ENCODE measurements at places on chromosomes 4 and X. TPM values are rescaled to one million over a fixed set of nuclear protein-coding genes. Genes with fewer than 3 reads are reported as not detected.

- no peak for DNase-seq
These were observed 9.8 kb downstream of the FGFR3 start for GRCh38 chr4:1802720-1803522.

GRCh38 chr4:33998291-33998690 lies 2246.0 kb downstream of the ARAP2 start:
- no peak for DNase-seq

Gene CYTL1
- not detected for total RNA-seq

GRCh38 chr4:127362686-127363085 lies 270.1 kb upstream of the INTU start:
- no peak for DNase-seq

DNA sequence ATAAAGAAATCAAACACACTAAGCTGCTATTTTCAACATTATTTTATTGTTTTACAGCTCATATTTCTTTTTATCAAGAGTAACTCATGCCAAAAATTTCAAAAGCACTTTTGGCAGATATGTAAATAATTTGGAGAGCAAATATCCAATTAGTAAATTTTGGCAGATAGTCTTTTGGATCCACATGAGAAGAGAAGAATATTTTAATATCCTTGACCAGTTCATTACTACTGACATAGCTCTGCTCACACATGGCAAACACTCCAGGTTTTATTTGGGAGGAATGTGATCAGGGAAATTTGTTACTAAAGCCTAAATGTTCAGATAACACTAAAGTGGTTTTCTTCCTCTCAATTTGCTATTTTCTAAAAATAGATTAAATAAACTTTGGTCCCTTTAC lies 1054.3 kb downstream of the FAT4 start:
- no peak for DNase-seq

DNA sequence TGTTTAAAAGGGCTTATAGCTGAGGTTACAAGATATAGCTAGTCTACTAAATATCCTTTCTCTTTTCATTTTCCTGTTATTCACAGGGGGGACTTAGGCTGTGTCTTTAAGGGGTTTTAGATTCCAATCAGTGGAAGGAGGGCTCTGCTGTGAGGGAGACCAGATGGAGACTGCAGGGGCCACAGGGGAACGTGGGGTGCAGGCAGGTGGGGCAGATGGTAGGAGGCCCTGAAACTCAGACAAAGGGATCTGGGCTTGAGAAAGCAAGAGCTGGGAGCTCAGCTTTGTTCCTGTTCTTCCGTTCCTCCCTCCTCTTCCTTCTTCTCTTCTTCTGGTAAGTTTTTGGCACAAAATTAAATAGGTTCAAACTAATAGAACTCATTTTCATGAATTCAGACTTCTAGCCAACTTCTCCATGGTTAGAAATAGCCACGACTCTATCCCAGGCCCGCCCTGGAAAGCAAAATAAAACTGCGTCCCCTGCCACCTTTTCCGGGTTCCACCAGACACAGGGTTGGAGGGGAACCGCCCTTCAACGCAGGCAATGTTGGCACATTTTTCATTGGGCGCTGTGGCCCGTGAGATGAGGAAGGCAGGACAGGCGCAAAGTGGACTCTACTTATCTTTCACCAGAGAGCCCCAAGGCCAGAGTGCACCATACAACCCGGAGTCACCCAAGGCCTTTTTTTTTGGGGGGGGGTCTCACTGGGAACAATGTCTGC lies 3.5 kb upstream of the TMSB4X start:
- DNase-seq: no peak

DNA sequence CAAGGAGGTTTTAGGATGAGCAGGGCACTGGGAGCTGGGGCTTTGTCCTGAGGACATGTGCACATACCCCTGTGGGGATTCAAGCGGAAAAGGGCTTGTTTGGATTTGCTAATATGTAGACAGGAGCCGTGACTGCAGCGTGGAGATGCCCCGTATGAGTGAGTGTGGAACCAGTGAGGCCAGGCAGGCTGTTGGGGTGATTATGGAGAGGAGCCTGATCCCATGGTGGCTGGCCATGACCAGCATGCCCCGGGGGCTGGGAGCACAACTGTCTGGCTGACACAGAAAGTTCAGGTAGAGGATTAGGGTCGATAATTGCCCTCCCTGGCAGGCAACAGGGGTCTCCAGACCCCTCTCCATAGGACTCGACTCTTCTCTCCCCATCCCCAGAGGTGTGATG lies 68.8 kb upstream of the STX18 start:
- no peak for DNase-seq

Gene FAM9B
- total RNA-seq: not detected

DNA sequence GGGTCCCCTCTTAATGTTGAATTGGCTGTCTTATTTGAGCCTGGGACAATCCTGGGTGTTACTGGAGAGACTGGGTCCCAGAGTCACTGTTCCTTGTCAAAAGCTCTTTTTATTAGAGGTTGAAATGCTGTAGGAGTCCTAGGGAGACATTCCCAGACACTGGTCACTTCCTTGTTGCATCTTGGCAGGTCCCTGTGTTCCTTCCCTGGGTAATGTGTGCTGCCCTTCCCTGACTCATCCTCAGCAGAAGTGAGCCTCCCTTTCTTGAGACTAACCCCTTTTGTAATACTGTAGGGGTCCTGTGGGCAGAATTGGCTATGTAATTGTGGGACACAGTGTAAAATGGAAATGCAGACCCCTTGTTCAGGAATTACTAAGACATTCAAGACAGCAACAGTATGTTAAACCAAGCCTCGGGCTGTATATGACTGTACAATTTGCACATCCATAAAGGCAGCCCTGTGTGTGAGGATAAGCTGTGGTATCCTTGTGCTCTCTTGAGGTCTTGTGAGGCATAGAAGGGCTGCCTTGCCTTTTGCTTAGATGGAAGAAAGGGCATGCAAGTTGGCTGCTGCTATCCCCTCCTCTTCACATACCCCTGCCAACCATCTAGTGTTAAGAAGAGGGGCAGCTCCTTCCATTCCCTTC lies 53.5 kb downstream of the DCLK2 start:
- DNase-seq: peak; percentile 58

Measured in GM23248 (cell line).